ENCODE measurements at places on chromosomes 7 and 10.

DNA sequence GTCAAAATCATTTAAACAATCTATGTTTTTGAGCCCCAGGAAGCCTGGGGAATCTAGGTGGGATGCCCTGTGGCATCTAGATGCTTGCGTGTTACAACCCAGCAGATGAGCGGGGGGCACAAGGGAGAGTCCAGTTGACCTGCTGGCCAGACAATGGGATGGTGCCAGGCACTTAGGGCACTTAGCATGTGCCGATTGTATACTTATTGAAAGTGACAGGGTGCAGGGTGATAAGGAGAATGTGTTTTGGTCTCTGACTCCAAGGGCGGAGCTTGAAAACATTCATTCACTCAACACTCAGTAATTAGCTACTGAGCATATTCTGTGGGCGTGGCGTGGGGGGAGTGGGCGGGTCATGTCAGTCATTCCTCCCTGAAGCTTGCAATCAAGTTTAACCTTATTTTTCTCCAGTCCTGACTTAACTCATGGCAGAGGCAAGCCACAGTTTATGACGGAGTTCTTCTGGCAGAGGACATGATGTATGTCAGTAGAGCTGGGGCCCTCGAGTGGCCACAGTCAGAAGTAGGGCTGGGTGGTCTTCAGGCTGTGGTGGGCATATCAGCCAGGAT lies 115.1 kb downstream of the PRKCQ start:
- DNase-seq: no peak

DNA sequence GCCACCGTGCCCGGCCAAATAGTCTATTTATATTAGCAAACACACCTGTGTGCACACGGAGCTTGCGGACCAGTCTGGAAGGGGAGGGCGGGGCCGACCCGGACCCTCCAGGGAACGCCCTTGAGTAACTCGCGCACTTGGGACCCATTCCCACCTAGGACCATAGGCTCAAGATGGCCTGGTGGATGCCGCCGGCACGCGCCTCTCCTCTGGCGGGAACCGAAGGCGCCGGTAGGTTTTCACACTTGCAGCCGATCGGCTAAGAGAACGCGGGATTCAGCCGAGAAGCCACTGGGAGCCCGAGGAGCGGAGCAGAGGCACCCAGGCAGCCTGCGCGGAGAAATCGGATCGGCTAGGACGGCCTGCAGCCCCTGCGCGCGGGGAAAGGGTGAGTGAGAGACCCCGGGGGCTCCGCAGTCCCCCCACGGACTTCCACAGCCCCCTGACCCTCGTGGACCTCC lies 18.9 kb downstream of the IFT22 start:
- no peak for DNase-seq

- DNase-seq: no peak
These were observed 21.5 kb upstream of the POM121L12 start for GRCh38 chr7:53013925-53014324.

DNA sequence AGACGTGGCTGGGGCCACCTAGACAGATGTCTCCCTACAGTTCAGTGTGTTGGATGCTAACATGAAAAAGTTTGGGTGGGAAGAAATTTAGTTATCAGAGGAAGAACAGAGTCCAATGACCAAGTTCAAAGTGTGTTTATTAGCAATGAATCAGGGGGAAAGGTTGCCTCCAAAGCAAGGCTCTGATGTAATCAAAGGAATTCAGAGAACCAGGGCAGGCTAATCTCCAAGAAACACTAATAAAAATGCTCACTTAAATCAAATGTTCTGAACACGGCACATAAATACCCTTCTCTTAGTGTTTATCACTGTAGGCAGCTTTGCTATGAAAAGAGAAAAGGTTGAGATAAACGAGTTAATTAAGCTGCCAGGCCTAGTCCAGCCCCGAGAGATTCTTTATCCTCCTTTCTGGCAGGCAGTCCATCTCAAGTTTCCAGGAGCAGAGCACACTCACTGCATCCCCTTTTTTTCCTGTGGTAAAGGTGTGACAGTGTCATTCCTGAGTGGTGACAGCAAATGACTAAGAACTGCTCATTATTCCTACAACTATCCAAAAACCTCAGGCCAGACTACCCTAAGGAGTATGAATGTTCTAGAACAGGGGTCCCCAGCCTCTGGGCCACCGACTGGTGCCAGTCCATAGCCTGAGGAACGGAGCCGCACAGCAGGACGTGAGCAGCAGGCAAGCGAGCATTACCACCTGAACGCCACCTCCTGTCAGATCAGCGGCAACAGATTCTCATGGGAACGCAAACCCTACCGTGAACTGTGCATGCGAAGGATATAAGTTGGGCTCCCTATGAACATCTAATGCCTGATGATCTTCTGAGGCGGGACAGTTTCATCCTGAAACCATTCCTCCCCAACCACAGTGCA lies 66.9 kb upstream of the FHIP2A start:
- peak; percentile 86 for DNase-seq

- DNase-seq: peak; percentile 44
These were observed 472.5 kb upstream of the GHITM start for GRCh38 chr10:83666762-83667161.

DNA sequence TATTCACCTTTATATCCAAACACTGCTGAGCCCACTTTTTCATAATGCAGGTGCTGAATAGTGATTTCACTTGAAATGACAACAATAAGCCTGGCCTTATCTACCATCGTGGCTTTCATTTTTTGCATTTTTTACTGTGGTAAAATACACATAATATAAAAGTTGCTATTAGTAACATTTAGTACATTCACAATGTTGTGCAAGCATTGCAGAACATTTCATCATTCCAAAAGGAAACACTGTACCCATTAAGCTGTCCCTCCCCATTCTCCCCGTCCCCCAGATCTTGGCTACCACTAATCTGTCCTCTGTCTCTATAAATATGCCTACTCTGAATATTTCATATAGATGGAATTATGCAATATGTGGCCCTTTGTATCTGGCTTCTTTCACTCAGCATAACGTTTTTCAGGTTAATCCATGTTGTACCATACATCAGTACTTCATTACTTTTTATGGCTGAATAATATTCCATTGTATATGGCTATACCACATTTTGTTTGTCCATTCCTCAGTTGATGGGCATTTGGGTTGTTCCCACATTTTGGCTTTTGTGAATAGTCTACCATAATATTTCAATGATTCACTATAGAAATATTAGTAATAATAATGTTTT lies 68.5 kb upstream of the ARID5B start:
- peak; percentile 74 for DNase-seq

DNA sequence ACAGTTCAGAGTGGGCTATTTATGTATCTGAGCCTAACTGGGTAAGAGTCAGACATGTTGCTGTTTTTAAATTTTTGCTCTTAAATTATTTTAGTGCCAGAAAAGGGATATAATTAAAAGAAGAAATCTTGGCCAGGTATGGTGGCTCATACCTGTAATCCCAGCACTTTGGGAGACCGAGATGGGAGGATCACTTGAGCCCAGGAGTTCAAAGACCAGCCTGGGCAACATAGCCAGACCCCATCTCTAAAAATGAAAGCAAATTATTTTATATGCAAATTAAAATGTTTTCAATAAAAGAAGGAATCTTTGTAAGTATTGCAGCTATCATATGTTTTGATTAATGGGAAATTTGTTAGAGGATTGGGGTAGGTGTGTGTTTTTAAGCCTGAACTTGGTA lies 39.3 kb downstream of the BNIP3 start:
- no peak for DNase-seq

DNA sequence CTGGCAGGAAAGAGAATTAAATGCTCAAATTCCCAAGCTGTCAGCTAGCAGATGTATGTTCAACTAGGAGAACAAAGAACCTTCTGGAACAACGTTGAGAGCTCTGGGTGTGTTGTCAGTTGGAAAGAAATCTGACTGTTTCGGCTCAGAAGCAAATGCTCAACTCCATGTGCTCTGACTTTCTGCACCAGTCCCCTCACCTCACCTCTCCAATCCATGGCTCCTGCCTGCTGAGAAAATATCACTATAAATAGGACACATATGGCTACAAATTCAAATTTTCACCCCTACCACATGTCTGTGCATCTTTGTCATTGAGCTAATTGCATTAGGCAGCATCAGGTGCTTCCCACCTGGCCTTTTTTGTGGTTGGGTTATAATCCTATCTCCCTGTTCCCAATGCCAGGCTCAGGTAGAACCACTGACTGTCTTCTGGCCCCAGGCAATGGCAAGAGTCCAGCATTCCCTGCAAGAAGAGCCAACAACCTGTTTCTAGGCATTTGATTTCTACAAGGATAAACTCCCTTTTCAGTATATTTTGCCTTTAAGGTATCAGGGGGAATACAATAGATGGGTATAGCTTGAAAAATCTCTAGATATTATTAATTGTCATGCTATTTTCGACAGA lies 142.6 kb upstream of the LSM8 start:
- DNase-seq: no peak

- DNase-seq: no peak
These were observed 39.3 kb downstream of the TMEM178B start for GRCh38 chr7:141113131-141113530.

DNA sequence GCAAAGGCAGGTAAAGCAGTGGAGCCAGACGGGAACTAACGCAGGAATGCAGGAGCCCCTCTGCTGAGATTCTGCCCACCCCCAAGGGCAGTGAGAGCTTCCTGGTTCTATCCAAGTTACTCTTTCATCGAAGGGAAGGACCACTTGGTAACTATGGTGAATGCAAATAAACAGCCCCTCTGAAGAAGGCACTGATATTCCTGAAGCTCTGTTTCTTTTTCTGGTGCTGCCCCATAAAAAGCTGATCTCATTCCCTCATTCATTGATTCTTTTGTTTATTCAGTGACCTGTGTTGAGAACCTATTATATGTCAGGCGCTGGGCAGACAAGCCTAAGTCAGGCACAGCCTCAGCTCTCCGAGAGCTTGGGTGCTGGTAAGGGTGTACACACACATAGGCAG lies 217.3 kb downstream of the SNX10 start:
- DNase-seq: no peak

- peak; percentile 16 for DNase-seq
These were observed 141.3 kb downstream of the GRK5 start for GRCh38 chr10:119348516-119349240.

DNA sequence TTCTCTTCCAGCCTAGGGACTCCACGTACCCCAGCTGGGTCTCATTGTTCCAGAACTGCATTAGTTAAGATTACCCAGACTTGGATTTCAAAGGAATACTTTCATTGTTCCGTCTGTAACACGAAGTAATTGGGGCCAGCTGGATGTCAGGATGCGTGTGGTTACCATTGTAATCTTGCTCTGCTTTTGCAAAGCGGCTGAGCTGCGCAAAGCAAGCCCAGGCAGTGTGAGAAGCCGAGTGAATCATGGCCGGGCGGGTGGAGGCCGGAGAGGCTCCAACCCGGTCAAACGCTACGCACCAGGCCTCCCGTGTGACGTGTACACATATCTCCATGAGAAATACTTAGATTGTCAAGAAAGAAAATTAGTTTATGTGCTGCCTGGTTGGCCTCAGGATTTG lies 21.0 kb downstream of the LRRC17 start:
- peak; percentile 95 for DNase-seq

DNA sequence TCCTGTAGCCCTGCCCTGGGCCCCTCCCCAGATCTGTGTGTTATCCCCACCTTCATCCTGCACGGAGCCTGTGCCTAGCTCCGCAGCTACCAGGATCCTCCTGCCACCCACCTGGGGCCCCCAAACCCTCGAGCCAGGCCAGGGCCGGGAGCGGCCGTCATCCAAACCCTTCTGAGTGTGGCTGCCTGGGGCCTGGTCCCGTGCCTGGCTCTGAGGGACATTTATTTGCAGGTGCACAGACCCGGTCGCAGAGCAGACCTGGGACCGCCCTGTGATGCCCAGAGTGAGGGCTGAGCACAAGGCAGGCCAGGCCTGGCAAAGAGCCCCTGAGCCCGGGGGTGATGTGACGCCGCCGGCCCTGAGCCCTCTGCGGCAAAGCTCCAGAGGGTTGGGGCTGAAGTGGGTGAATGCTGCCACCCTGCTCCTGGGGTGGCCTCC lies 27.4 kb upstream of the INPP5A start:
- no peak for DNase-seq

DNA sequence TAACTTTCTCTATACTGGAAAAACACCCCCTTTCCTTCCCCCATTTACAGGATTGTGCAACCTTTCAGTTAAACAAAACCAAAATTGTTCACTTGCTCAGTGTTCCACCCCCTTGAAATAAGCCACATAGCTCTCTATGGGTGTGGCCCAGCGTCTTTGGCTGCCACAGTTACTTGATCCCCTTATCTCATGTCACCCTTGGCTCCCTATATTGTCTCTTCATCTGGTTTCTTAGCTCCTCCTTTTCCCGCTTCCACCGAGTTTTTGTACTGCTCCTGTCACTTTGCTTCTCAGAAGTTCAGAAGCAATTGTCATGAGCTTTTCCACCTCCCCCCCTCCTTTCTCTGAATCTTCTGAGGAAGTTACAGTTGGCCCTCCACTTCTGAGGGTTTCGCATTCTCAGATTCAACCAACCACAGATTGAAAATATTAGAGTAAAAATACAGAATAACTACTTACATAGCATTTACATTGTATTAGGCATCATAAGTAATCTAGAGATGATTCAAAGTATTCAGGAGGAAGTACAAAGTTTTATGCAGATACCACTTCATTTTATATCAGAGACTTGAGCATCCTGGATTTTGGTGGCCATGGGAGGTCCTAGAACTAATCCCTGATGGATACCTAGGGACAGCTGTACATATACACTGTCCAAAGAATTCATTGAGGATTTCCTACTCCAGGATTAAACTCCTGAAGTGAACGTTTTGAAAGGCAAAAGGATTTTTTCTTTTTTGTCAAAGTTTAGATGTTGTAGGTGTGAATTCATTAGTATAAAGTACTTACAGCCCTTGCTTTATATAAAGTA lies 60.4 kb downstream of the ADD3 start:
- peak; percentile 16 for DNase-seq

DNA sequence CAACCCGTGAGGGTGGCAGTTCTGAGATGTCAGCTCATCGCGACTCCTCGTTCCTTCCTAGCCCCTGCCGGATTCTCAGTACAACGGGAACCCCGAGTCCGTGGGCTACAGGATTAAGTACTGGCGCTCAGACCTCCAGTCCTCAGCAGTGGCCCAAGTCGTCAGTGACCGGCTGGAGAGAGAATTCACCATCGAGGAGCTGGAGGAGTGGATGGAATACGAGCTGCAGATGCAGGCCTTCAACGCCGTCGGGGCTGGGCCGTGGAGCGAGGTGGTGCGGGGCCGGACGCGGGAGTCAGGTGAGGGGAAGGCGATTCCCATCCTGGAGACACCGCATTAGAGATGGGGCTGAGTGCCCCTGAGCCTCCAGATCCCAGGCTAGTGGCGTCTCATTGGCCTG lies 568.1 kb upstream of the FOXK1 start:
- no peak for DNase-seq

DNA sequence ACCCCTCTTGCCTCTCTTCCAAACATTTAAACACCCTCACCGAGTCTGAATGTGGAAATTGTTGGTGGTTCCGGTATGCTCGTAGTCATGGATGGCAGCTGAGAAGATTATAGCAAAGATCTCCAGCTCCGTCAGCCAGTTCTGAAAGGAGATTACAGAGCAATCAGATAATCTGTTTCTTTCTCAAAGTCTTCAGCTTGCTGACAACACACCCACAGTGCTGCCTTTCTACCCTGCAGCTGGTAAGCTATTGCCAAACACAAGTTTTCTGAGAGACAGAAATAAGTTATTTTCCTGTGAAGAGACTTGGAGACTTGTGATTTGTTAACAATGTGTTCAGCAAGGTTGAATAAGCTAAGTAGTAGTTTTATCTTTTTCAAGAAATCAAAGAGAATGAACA lies 163.6 kb downstream of the PPP1R17 start:
- no peak for DNase-seq

Measured in EH (cell line).